Fibroblast of skin of left biceps (primary cell): ENCODE measurements at places on chromosomes 1 and 21.

- no peak for DNase-seq
Measured at GRCh38 chr1:76153841-76154205, 79.3 kb downstream of the ST6GALNAC3 start.

DNA sequence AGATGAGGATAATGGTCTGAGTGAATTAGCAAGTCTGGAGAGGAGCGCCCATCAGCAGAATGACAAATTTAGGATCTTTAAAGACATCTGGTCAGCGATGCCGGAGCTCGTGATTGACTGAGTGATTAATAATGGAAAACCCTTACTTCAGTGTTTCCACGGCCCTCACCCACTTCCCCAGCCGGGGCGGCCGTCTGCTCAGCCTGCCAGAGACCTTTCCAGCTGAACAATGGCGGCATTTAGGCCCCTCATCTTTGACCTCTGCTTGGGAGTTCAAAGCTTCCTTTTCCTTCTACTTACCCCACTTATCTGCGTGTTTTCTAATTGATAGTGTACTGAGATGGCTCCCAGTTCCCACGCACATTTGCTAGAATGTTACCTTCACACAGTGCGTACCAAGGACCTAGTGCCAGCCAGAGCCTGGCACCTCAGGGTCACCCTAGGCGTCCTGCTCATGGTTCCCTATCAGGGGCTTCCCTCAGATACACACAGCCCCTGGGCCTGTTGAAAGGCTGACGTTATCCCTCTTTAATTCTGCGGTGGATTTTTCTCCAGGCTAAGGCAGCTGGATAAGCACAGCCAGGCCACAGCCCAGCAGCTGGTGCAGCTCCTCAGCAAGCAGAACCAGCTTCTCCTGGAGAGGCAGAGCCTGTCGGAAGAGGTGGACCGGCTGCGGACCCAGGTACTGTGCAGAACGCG is 232.8 kb downstream of the SDCCAG8 start:
- no peak for DNase-seq

GRCh38 chr1:108208724-108209446 is 8.7 kb upstream of the SLC25A24 start:
- DNase-seq = no peak

DNA sequence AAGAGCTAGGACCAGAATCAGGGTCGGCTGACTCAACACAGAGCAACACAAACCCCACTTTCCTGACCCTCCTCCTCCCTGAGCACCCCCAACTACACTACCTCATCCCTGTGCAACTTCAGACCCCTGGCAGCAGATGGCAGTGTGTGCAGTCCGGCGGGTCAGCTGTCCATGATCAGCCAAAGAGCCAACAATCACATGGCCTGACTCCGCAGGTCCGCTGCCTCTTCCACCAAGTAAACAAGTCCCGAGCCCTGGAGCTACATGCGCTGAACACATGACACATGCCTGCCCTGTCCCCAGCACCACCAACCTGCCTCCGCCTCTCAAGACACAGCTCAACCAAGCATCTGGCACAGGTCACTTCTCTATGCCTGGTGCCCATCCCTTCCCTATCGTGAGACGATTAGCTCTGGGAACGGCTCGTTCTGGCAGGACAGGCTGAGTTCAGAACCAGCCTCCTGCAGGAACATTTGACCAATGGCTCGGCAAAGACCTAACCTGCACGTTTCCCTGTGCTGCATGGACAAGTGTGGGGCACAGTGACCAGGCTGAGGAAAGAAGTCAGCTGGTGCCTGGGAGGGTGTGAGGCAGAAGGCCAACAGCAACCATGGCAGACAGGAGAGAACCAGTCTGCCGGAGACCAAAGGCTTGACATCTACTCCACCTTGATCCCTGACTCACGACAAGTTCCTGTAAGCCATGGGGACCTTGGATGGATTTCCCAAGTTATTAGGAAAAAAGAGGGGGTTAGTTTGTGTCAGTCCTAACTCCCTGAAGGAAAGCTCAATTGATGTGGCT is 60.3 kb downstream of the CD46 start:
- DNase-seq = no peak

- peak; percentile 94 for DNase-seq
Measured at GRCh38 chr1:93614986-93615581, 66.6 kb downstream of the BCAR3 start.

GRCh38 chr1:165842671-165843129 is 15.3 kb downstream of the UCK2 start:
- DNase-seq = no peak

GRCh38 chr1:228415853-228416216 is 826 bp downstream of the TRIM17 start:
- DNase-seq = no peak

- DNase-seq = no peak
Measured at GRCh38 chr1:95407131-95407885, 173.3 kb downstream of the RWDD3 start.

GRCh38 chr1:32291145-32291707 is 657 bp upstream of the HDAC1 start:
- DNase-seq = no peak

DNA sequence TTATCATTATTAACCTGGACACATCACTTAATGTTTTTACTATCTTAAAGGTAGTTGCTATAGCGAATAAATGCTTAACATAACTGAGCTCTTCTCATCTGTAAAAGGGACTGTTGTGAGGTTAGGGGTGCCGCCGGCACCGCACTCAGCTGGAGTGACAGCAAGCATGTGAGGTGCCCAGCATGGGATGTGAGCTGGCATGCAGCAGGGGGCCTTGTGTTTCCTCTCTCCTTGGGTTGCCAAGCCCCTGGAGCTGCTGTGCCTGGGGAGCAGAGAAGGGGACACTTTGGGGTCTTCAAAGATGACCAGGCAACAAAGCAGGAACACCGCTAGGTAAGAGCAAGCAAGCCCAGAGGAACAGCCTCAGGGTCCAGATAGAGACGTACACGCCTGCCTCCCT is 2.1 kb upstream of the ZC3H12A start:
- no peak for DNase-seq

- DNase-seq = no peak
Measured at GRCh38 chr1:157437296-157437695, 115.0 kb downstream of the FCRL5 start.

GRCh38 chr1:202959276-202959620 is 1.1 kb upstream of the ADIPOR1 start:
- DNase-seq = no peak

GRCh38 chr1:35883635-35884101 is 659 bp downstream of the AGO1 start:
- no peak for DNase-seq

GRCh38 chr1:32939655-32940371 is 24.8 kb downstream of the RNF19B start:
- peak; percentile 44 for DNase-seq

GRCh38 chr1:240658312-240658960 is 46.5 kb upstream of the GREM2 start:
- DNase-seq = peak; percentile 29

DNA sequence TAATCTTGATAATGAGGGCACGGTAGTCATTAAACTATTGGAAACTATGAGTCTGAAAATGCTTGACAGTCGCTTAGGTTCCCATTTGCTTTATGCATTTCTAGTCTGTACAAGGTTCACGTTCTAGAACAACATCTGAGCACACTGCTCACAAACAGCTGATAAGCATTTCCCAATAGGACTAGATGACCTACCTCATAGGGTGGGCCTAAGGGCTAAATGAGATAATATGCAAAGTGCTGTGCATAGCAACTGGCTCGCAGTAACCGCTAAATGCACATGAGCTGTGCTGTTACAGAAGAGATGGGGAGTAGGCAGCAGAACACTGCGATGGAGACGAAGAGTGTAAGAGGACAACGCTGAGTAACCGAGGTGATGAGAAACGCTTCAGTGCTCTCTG is 628.0 kb downstream of the SMYD3 start:
- DNase-seq = no peak

DNA sequence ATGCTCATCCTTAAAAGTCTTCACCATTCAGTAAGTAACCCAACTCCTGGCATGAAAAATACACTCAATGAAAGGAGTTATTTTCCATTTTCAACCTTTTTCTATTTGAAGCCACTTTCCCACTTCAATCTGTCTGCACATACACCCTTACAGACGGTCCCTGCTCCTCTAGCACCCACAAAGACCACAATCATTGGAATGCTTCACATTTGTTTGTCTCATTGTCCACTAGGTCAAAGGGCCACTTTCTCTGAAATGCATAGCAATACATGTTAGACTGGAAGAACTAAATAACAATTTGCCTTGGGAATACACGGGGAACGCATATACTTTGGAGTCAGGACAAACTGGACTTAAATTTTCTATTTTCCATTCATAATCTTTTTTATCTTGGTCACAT is 487.1 kb upstream of the C1orf87 start:
- no peak for DNase-seq

DNA sequence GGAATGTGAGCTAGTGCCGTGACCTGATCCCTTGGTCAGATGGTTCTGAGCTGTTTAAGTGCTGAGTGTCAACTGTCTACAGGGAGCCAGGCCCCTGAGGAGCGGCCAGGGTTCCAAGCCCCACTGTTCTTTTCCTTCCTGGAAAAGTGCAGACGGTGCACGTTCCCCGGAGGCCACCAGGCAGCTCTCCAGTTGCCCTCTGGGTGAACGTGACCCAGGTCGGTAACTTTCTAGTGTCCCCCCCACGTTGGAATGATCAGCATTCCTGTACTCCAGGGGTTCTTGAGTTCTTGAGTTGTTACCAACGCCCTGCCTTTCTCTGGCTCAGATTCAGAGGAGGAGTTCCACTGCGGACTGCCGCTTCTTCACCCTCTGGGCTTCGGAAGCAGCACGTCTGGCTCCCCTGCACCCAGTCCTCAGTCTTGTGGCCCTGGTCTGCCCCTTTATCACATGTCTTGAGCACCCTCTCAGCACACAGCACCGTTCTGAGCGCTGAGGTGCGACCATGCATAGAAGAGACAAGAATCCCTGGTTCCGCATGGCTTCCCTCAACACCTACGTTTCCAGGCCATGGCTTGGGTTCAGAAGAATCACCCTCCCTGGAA is 131.5 kb downstream of the DHRS3 start:
- DNase-seq = no peak

DNA sequence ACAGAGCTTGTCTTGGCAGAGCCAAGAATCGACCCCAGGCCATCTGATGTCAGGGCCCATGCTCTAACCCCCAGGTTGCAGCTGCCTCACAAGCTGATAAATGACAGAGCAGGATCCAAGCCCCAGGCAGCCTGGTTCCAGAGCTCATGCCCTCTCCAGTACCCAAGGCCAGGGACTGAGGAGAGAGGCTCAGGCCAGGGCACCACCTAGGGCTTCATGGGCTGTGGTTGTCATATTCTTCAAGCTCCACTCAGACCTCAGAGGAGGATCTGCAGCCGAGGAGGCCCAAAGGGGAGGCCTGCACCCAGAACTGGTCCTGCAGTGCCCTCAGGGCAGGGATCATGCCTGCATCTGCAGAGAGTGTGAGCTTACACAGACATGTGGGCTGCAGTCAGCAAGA is 301.1 kb downstream of the MATN1 start:
- DNase-seq = no peak

DNA sequence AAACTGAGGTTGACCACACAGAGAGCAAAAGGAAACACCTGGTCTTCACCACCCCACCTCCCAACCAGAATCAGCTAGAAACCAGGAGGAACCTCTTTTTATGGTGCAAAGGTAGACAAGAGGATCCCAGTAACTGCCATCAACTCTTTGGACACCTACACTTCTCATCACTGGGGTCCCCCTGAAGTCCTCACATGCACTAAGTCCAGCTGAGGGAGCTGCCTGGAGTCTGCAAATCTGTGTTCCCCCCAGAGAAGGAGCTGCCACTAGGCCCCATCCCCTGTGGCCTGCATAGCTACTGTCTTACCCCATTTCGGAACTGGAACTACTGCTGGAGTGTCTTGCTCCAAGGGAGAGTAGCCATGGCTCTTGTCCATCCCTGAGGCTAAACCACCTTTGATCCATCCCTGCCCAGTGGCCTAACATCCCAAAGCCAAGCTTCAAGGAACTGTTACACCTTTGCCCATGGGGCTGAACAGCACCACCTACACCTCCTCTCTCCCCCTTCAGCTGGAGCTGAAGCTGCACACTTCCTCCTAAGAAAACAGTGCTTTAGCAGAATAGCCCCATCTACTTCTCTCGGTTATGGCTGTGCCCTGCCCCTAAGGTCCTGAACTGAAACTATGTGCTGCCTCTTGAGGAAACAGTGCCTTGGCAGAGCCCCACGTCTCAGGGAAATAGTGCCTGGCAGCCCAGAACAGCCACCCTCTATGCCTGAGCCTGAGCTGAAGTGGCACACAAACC is 85.4 kb upstream of the CD53 start:
- DNase-seq = no peak

GRCh38 chr1:58893257-58893869 is 109.5 kb upstream of the JUN start:
- DNase-seq = no peak

DNA sequence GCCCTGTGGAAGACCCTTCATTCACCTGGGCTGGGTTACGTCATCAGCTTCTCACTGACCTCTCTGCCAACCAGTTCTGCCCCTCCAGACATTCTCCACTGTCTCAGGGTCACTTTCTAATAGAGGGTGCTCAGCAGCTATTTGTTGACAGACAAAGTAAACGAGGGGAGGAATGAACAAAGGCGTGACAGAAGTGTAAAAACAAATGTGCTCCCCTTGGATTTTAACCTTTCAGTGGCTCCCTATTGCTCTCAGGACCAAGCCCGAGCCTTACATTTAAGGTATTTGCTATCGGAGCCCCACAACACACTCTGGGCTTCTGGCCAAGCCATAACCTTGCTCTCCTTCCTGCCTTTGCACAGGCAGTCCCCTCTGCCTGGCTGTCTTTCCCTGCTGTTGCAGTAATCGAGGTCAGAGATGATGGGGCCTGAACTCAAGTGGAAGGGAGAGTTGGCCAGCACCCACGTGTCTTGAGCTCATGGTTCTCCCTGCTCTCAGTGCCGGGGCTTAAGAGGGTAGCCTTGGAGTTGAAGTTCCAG is 9.3 kb upstream of the MARCKSL1 start:
- DNase-seq = no peak

GRCh38 chr1:36257375-36257767 is 33.1 kb downstream of the THRAP3 start:
- DNase-seq = no peak

GRCh38 chr1:22428672-22429071 is 23.0 kb upstream of the ZBTB40 start:
- no peak for DNase-seq

DNA sequence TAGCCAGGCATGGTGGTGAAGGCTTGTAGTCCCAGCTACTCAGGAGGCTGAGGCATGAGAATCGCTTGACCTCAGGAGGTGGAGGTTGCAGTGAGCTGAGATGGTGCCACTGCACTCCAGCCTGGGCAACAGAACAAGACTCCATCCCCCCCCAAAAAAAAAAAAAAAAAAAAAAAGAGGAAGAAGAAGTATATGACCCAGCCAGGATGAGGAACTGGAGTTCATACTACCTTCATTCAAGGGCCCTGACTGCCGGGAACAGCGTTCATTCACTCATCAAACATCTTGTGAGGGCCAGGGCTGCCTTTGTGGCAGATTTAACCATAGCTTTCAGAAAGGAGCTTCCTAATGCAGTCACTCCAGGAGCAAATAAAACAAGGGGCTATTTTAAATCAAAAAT is 127.6 kb downstream of the MRPS6 start:
- DNase-seq = no peak

- no peak for DNase-seq
Measured at GRCh38 chr1:170931650-170932049, 3.7 kb upstream of the MROH9 start.

GRCh38 chr1:161357073-161357472 is 10.6 kb downstream of the CFAP126 start:
- no peak for DNase-seq
